ENCODE measurements at places on chromosomes 2 and 18.

GRCh38 chr2:163662141-163662780 lies 73.5 kb downstream of the FIGN start:
- no peak for DNase-seq

DNA sequence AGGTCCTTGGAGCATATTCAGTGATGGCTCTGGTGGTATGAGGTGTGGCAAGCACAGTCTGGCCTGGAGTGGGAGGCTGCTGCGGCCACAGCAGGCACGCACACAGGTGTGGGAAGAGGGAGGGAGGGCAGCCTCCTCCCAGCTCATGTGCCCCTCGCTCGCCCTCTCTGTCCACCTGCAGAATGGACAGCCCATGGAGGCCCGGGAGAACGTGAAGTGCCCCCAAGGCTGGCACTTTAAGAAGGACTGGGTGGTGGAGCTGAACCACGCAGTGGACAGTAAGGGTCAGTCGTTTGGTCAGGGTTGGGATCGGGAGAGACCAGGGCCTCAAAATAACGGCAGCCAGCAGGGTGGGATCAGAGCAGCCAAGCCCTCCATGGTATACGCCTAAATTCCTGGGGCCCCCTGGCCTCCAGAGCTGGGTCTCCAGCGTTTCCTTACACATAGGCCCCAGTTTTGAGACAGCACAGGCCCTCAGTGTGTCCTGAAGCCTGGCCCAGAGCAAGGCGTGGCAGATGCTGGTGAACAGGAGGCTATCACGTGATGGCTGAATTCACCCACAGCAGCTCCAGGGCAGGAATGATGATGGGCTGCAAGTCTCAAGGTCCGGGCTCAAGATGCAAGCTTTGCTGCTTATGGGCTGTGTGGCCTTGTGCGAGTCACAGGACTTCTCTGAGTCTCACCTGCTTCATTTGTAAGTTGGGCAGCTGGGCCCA lies 47.9 kb downstream of the FER1L5 start:
- DNase-seq, result no peak

DNA sequence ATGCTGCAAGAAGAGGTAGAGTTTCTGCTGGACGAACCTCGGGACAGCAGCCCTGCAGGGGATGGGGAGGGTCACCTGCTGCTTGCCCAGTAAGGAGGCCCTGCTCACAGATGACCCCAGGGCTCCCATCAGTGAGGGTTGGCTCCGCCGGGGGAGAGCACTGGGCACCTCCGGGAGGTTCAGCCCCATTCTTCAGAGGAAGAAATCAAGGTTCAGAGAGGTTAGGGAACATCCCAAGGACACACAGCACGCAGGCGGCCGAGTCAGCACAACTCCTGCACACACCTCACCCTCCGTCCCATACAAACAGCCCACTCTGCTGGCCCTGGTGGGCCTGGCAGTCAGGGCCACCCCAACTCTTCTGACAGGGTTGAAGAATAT lies 11.7 kb upstream of the CCDC74B start:
- no peak for DNase-seq

- peak; percentile 57 for DNase-seq
Measured at GRCh38 chr2:128736689-128737545, 418.2 kb upstream of the HS6ST1 start.

- DNase-seq, result peak; percentile 2
Measured at GRCh38 chr2:77521931-77522470, at the start of gene LRRTM4. LRRTM4 (minus strand) TSS chr2:77522376.

- no peak for DNase-seq
Measured at GRCh38 chr2:144982481-144982880, 462.6 kb upstream of the ZEB2 start.

DNA sequence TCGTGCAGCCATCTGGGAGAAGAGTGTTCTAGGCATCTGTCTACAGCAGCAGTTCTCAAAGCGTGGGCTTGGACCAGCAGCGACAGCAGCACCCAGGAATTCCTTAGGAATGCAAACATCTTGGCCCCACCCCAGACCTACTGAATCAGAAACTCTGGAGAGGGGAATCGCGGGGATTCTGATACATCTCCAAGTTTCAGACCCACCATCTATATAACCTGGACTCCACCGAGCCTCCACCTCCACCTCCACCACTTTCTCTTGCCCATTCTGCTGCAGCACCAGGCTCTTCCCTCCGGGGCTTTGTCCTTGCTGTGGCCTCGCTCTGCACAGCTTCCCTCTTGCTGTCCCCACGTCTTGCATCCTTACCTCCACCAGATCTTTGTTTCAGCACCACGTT lies 256.4 kb downstream of the BCL2 start:
- DNase-seq, result peak; percentile 53

- no peak for DNase-seq
Measured at GRCh38 chr18:3935305-3935704, 485.3 kb downstream of the TGIF1 start.

DNA sequence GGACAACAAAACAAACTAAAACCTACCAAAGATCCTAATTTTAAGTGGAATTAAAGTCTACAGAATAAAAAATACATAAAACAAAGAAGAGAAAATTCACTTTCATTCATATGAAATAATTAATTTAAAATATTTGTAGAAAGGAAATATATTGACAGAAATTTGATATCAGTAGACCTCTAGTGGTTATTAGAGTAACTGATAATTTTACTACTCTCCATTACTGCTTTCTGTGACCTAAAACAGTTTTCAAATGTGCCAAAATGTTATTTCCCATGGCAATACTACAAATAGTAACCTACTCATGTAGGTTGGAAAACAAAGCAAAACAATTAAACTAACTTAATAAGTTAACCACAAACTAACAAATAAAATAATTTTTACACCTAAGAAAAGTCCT lies 147.1 kb downstream of the NOL4 start:
- no peak for DNase-seq

GRCh38 chr2:180675170-180675569 lies 305.2 kb upstream of the UBE2E3 start:
- DNase-seq, result no peak

GRCh38 chr2:74503506-74504475 lies 3.7 kb downstream of the PCGF1 start:
- DNase-seq, result no peak

GRCh38 chr18:42338683-42339082 lies 383.6 kb downstream of the PIK3C3 start:
- no peak for DNase-seq

DNA sequence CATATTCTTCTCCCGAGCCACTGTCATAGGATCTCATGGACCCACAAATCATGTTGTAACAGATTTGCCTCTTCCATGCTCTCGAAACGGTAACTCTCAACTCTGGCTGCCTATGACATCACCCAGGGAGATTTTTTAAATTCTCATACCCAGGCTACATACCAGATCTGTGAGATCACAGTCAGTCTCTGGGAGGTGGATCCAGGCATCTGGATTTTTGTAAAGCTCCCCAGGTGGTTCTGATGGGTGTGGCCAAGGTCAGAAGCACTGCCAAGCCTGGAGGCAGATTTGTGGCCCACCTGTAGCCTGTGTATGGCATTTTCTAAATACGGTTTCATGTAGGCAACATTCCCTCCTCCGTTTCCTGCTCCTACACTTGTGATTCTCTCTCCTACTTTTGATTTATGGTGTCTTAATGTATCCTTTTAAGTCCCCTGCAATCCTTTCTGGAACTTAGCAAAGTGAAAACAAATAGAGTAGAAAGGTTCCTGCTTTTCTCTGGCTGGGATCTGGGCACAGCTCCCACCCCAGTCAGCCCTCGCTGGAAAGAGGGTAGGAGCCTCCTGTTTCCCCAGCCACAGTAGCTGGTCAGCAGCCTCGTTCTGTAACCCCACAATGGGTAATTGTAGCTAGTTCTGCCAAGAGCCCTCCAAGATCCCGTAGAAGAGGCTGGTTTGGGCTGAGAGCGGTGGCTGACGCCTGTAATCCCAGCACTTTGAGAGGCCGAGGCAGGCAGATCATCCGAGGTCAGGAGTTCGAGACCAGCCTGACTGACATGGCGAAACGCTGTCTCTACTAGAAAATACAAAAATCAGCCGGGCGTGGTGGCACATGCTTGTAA lies 96.2 kb downstream of the KLHL29 start:
- peak; percentile 58 for DNase-seq

DNA sequence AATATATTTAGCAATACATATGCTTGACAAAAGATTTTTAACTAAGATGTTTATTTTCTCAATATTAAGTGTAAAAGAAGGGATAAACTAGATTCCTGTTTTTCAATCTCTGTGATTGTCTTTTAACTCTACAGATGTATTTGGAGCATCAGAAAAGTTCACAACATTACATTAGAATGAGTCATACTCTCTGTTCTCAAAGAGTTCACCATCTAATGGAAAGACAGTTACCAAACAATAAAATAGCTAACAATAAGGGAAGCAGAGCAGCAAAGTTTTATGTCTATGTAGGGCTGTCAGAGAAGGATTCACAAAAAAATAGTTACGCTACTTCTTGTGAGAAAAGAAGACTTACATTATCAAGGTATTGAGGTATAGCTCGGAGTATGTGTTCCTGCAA lies 109.2 kb upstream of the MAP2 start:
- no peak for DNase-seq

DNA sequence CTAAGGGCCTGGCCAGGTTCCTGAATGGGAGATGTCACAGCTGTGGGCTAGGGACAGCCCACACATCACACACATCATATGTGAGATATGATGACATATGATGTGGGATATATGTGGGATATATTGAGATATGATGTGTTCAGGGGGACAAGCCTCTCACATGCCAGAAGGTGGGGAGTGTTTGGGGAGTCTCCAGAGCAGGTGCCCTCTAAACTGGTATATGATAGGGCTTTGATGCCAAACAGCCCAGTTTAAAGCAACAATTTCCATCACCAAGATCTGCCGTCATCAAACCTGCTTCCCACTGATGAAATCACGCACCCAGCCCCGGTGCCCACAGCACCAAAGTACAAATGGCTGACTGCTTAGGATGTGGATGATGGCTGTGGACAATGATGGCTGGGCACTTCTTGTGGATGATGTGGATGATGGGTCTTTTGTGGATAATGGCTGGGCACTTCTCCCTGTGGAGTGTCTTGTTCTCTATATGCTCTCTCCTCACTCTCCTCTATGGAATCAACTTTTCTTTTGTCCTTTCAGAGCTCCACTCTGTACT lies 50.9 kb downstream of the FBLN7 start:
- no peak for DNase-seq

DNA sequence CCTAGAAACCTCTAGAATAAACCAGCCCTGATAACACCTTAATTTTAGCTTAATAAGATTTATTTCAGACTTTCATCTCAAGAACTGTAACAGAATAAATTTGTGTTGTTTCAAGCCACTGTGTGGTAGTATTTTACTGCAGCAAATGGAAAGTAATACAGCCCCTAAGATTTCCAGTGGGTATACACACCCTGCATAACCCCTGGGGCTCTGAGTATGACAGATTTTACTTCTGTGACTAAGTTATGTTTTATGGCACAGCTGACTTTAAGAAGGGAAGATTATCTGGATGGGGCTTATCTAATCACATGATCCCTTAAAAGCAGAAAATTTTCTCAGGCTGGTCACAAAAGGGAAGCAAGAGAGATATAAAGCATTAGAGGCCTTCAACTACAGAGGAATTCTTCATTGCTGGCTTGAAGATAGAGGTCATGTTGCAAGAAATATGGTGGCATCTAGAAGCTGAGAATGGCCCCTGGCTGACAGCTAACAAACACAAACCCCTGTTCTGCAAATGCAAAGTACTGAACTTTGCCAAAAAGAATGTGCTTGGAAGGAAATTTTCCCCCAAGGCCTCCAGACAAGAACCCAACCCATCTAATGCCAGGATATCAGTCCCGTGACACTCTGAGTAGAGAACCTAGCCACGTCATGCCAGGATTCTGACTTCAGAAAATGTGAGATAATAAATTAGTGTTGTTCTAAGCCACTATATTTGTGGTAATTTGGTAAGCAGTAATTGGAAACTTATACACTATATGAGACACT lies 67.8 kb upstream of the SLC9A2 start:
- no peak for DNase-seq

GRCh38 chr18:62812876-62813275 lies 97.5 kb downstream of the PHLPP1 start:
- no peak for DNase-seq
